Sciatic nerve (tissue), 2 donors: ENCODE measurements at places on chromosomes 5 and 9. TPM values are rescaled to one million over a fixed set of nuclear protein-coding genes. Genes with fewer than 3 reads are reported as not detected.

The PRDM9 gene
- not detected for total RNA-seq

The GIN1 gene
- total RNA-seq: 14.1 TPM

The SLC46A2 gene
- 0.27 TPM for total RNA-seq

The TPPP gene
- total RNA-seq: 3.4 TPM

The CKS2 gene
- 4.6 TPM for total RNA-seq

The ADAMTSL2 gene
- total RNA-seq: 22.3 TPM

The PTGDS gene
- 1,668 TPM for total RNA-seq

The UAP1L1 gene
- 18.3 TPM for total RNA-seq

The TMEM171 gene
- total RNA-seq: 1.0 TPM

The PCDHGA3 gene
- total RNA-seq: 6.7 TPM

The CPLANE1 gene
- 53.7 TPM for total RNA-seq

The BRIX1 gene
- 20.3 TPM for total RNA-seq

The AK8 gene
- total RNA-seq: 1.6 TPM

The PRLR gene
- 1.9 TPM for total RNA-seq

The CDH9 gene
- total RNA-seq: not detected

The HINT2 gene
- total RNA-seq: 31.2 TPM

The SV2C gene
- 4.9 TPM for total RNA-seq

The SLC45A2 gene
- not detected for total RNA-seq

The TMEM232 gene
- total RNA-seq: 8.1 TPM

The STPG3 gene
- total RNA-seq: not detected

The PCDHGA1 gene
- 1.4 TPM for total RNA-seq

The ECPAS gene
- total RNA-seq: 101 TPM

The CCDC180 gene
- total RNA-seq: 8.2 TPM

The GABRP gene
- 0.45 TPM for total RNA-seq

The CCDC187 gene
- 0.13 TPM for total RNA-seq

The FAM120A gene
- 74.1 TPM for total RNA-seq
